NCI-H1048 (cell line): ENCODE measurements at places on chromosomes 11 and 22.

DNA sequence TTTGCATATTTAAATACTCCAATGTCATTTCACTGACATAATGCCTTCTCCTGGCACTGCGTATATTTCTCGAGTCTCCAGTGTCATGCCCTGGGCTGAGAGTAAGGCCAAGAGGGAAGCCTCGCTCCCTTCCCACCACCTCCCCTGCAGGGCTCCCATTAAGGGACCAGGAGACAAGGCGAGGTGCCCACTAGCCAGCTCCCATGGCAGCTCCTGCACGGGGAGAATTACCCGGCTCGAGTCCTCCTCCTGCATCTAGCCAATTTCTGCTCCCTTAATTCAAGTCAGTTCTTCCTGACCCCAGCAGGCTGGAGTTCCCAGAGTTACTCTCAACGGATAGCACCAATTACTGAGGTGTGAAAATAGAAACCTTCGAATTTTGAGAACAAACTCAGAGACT is 31.9 kb downstream of the OPCML start:
- DNase-seq = no peak

DNA sequence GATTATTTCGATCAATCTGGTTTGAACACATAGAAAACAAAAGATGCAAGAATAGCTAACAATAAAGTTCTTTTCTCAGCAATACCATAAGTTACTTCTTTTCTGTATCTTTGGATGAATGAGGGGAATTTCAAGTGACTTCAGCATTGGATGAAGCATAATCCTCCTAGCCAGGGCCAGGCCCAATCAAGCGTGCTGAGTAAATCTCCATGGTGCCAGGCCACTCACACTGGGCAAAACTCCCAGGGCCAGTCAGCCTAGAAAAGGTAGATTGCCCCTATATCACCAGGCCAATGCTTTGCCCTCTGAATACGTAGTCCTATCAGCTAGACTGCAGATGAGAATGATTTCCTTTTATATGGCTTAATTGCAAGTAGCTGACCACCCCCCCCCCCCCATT is 6.0 kb downstream of the CNTF start:
- no peak for DNase-seq

- DNase-seq = no peak
Measured at GRCh38 chr22:32994898-32995297, 63.3 kb downstream of the SYN3 start.

- DNase-seq = no peak
Measured at GRCh38 chr11:70352100-70352499, 46.2 kb upstream of the CTTN start.

DNA sequence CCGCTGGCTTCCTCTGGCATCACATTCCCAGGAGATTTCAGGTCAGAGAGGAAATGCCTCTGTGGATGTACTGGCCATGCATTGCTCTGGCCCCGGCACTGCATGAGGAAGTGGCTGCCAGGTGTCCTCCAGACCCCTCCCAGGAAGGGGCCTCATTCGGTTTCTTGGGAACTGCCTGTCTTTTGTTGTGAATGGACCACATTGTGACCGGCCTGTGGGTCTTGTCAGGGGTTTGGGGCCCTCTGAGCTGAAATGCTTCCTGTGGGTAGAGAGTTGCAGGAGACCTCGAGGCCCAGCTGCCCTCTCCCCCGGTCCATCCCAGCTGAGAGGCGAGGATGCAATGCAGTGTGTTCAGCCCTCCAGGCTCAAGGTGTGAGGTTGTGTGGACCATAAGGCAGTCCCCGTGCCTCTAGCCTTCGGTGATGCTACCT is 18.8 kb upstream of the ST3GAL4 start:
- no peak for DNase-seq

DNA sequence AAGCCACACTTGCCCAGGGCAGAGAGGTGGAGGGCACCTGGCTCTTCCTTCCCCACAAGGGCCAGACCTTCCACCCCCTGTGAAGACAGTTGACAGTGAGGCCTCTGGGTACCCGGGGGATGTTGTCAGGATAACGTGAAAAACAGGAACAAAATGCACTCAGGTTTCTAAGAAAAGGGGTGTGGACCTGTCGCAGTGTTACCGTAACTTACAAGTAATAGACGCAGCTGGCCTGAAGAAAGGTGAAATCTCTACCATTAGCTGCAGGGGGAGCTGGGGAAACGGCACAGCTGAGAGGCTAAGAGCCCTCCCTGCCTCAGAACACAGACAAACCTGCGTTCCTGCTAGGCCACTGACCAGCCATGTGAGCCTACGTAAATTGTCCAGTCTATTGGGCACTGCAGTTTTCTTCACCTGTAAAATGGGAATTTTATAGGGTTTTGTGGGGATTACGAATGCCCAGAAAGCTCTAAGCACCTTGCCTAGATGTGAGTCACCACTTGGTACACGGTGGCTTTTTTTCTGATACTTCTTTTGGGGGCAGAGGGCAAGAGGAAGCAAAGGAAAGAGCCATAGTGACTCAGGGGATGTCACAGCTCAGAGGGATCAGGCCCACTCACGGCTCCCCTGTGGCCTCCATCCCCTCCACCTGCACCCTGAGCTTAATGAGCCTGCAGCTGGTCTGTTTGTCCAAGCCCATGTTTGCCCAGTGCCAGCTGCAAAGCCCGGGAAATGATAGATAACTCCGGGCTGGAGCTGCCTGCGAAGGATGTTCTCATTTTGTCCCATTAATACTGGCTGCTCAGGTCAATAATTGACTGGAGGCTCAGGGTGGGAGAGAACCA is 18.4 kb upstream of the CABP7 start:
- no peak for DNase-seq

- DNase-seq = no peak
Measured at GRCh38 chr11:110196884-110197420, 99.5 kb downstream of the RDX start.

- DNase-seq = no peak
Measured at GRCh38 chr22:37657590-37658132, 862 bp upstream of the PDXP start.

- DNase-seq = no peak
Measured at GRCh38 chr11:65260756-65261590, 789 bp upstream of the POLA2 start.

DNA sequence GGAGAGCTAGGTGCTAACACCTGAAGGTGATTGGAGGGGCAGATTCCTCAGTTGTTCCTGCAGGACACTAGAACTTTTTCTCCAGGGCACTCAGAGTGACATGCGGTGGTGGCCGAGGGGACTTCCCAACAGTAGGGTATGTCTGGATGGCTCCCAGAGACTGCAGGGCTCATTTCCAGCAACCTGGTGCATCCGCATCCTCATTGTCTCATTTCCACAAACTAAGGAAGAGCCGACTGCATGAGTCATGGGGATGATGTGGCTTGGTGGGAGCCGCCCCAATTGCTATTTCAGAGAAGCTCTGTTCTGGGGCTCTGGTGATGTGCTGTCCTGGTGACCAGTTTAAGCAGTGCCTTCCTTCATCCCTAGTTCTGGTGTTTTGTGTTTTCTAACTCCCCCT is 2.8 kb upstream of the ROBO4 start:
- DNase-seq = no peak

- DNase-seq = no peak
Measured at GRCh38 chr11:104094576-104094975, 58.1 kb downstream of the DDI1 start.

- DNase-seq = no peak
Measured at GRCh38 chr22:23242473-23243001, 62.2 kb downstream of the BCR start.

GRCh38 chr22:33825761-33826160 is 94.5 kb downstream of the LARGE1 start:
- DNase-seq = no peak

DNA sequence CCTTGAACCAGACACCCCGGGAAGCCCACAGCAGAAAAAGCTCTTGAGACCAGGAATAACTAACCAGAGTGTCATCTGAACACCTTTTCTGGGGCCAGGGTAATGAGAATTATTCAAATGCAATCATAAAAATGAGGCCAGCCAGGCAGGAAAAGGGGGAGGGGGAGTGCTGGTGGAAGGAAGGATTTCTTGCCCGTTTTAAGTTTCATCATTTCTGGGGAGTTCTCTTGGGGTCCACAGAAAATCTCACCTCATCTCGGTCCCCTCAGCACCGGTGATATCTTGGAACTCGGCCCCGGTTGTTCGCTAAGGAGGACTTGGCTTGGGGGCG is 495 bp upstream of the PKNOX2 start:
- no peak for DNase-seq

DNA sequence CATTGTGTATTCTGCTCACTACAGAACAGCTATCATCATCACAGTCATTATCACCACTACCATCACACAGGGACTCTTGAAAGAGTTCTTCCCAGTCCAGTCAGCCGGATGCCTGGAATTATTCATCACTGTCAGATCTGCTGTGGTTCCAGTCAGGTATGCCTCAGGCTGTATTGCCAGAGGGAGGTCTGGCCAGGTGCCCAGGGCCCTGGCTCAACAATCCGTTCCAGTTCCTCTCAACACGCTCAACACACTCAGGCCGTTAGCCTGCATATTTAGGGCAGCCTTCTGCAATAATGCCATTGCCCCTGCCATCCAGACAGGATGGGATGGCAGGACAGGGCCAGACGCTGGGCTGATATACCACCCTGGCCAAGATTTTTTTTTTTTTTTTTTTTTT is 28.6 kb upstream of the RASL10A start:
- no peak for DNase-seq

- no peak for DNase-seq
Measured at GRCh38 chr22:26404851-26405421, 24.1 kb upstream of the ASPHD2 start.

DNA sequence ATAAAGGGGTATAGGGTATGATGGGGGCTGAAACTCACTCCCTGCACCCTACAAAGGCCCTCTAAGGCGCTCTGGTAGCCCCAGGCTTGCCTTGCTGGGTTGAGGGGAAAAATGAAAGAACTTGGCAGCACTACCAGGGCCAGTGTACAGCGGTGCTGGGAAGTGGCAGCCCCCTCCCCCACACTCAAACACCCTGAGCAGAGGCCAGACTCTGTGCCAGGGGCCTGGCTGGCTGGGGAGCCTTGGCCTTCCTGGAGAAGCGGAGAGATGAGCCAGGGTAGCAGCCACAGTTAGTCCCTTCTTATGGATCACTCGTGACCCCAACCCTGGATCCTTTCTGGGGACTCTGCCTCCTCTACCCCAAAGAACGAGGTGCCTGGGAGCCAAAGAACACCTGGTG is 2.7 kb downstream of the TMEM134 start:
- no peak for DNase-seq

GRCh38 chr11:74004759-74005615 is 3.9 kb downstream of the UCP3 start:
- DNase-seq = no peak
